ENCODE measurements at places on chromosomes 11 and 22.

- no peak for DNase-seq
Measured at GRCh38 chr11:116416852-116417251, 355.9 kb downstream of the BUD13 start.

DNA sequence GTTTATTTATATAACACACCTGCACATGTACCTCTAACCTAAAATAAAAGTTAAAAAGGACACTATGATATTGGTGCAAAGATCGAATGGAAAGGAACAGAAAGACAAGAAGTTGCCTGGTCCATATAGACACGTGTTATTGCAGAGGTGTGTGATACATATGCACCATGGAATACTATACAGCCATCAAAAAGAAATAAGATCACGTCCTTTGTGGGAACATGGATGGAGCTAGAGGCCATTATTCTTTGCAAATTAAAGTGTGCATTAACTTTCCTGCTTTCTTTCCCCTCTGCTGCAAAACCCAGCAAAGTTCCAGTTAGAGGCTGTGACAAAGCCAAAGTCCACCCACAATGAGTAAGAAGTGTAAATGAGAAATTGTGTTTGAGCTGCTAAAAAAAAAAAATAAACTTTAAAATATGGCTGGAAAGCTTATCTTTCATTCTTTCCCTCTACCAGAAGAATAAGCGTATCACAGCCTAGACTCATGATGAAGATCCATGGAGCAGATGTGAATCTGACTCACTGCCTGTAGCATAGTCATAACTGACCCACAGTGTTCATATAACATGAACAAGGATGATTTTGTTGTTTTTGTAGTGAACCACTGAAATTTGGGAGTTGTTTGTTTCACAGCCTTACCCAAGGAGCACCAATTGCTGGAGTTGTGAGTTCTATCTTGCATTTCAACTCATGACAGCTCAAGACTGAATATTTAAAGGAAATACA, 9.6 kb downstream of the OR52K1 start:
- DNase-seq = no peak

GRCh38 chr11:102476812-102477211, 24.2 kb upstream of the TMEM123 start:
- DNase-seq = no peak

GRCh38 chr22:43479962-43480361, 68.1 kb downstream of the MPPED1 start:
- DNase-seq = no peak

- no peak for DNase-seq
Measured at GRCh38 chr22:20248461-20248978, 19.6 kb downstream of the RTN4R start.

DNA sequence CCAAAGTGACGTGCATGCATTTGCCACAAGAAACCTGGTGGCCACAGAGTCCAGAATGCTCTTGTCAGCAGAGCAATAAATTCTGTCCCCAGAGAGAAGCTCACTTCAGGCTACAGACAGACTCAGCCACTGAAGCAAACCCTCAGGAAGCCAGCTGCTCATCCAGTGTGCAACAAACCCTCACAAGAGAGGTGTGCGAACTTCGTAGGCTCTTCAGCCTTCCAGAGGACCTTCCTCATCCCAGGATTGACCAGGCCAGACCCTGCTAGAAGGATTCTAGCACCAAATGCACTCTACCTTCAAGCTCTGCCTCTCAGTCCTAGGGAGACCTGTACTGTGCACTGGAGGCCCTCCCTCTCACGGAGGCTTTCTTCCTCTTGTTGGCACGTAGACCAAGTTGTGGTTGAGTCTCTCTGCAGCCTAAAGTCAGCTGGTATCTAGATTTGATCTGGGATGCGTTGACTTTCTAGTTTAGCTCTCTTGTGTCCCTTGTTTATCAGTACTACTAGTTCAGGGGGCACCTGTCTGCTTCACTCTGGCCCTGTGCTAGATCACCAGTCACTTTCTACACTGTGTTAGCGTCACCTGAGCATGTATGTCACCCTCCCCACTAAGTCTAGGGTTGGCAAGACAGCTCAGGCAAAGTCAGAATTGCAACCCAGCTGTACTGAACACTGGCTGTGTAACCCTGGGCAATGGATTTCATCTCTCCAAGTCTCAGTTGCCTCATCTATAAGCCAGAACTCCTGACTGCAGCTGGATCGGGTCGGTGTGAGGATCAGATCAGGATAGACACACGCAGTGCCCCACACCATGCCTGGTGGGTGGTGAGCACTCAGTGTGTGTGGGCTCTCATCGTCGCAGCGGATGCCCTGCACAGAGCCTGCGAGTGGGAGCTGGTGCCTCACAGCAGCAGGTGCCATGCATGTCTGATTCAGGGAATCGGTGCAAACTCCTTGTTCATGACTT, 22.1 kb upstream of the TMPRSS13 start:
- DNase-seq = no peak

GRCh38 chr11:70477609-70478008, 79.3 kb downstream of the CTTN start:
- peak; percentile 70 for DNase-seq

DNA sequence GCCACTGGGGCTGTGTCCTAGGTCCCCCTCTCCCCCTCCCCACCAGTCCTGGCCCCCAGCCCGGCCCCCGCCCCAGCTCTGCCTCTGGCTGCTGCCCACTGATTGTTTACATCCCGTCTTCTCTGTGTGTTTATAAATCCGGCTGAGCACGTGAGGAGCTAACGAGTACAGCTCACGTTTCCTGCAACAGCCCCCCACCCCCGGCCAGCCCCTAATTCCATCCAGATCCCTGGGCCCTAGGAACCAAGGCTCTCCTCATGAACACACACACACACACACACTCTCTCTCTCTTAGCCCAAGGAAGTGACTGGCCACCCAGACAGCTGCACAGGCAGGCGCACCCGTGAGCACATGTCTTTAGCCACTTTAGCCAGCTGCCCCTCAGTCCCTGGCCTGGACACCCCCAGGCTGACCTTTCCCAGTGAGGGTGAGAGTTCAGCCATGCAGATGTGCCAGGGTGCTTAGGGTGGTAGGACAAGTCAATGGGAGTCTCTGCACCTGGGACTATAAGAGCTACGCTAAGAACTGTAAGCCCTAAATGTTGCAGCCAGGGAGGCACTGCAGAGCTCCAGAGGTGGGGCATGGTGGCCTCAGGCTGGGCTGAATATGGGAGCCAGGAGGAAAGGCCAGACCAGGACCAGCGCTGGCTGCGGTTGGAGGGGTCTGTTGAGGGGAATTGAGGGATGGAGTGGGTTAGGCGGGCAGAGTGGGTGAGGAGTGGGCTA, 2.9 kb downstream of the CLCF1 start:
- no peak for DNase-seq

DNA sequence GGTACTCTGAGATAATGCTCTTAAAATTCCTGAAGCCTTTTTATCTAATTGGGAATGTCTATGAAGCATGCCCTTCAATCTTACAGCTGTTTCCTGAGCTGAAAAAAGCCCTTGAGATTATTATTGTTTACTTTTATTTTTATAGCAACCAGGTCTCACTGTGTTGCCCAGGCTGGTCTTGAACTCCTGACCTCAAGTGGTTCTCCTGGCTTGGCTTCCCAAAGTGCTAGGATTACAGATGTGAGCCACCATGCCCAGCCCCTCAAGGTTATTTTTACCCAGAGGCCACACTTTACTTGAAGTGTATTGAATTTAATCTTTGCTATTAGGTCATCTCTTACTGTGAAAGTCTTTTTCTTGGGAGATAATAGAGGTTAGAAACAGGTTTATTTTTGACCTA, 7.0 kb upstream of the SWAP70 start:
- no peak for DNase-seq

DNA sequence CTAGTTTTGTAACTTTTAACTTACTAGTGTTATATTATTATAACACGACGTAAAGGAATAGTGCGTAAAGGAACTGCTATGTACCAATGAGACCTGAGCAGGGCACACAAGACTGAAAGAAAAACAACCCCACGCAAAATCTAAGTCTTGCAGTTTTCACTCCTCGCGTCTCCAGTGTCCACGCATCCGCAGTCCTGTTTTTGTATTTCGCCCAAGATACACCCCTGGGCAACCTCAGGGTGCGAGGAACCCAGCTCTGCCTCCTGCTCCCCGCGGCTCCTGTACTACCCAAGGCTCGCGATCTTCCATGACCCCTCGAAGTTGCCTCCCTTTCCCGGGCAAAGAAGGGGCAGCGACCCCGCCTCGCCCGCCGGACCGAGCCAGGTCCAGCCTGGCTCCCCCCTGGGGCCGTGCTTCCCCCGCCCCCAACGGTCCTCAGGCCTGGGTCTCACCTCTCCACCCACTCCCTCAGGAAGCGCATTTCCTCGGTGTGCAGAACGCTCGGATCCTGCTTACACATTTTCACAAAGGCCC, 393 bp downstream of the ST13 start:
- peak; percentile 32 for DNase-seq

- no peak for DNase-seq
Measured at GRCh38 chr11:74506823-74507222, 13.3 kb upstream of the LIPT2 start.

GRCh38 chr11:115916608-115917007, 412.4 kb upstream of the CADM1 start:
- DNase-seq = peak; percentile 29

DNA sequence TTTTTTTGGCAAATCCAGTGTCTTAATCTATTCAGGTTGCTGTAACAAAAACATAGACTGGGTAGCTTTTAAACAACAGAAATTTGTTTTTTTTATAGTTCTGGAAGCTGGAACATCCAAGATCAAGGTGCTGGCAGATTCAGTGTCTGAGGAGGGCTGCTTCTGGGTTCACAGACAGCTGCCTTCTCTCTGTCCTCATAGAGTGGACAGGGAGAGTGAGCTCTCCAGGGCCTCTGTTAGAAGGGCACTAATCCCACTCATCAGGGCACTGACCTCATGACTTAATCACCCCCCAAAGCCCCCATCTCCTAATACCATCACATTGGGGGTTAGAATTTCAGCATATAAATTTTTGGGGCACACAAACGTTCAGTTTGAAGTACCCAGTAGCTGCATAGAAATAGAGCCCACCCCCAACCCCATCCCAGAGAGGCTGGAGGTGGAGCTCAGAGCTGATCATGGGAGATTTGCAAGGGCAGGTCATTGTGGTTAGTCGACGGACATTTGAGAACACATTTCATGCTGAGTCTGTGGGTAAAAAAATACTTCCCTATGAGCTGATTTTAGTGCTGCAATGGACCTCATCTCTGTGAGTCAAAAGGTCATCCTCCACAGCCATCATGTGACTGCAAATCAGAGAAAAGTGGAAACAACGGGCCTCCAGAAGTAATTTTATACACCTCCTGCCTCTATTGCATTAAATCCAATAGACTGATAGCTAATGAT, 203.1 kb upstream of the CADM1 start:
- DNase-seq = no peak

DNA sequence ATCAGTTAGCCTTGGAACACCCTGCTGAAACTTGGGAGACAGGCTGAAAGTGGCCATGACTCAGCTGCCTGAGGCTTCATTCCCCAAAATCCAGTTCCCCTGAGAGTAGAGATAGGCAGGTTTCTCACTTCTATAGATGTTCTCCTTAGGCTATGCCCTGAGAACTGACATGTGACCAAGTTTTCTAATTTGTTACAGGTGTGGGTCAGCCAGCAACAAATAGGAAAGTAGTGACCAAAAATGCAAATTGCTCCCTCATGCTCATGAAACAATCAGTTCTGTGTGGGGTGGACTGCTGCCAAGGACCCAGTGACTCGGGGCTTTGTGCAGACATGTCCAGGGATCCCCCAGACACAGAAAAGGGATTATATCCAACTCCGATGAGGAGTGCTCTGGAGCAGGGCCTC, 7.3 kb upstream of the CCDC15 start:
- DNase-seq = no peak

DNA sequence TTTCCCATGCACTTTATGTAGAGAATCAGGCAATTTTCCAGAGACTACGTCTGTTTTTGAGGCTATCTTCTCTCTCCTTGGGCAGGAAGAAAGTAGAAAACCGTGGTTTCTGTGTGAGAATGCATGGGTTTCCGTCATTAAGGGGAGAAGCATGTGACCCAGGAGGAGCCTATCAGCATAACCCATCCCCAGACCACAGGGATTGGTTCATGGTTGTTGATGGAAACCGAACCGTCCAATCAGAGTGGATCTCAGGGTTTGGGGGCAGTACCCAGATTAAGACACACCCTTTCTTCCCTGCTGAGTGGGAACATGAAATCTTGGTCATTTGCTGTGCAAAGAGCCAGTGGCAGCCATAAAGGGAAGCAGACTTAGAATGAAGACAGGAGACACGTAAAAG, 517.8 kb downstream of the MN1 start:
- DNase-seq = no peak

GRCh38 chr22:50252082-50253045, 1.3 kb upstream of the HDAC10 start:
- peak; percentile 84 for DNase-seq

DNA sequence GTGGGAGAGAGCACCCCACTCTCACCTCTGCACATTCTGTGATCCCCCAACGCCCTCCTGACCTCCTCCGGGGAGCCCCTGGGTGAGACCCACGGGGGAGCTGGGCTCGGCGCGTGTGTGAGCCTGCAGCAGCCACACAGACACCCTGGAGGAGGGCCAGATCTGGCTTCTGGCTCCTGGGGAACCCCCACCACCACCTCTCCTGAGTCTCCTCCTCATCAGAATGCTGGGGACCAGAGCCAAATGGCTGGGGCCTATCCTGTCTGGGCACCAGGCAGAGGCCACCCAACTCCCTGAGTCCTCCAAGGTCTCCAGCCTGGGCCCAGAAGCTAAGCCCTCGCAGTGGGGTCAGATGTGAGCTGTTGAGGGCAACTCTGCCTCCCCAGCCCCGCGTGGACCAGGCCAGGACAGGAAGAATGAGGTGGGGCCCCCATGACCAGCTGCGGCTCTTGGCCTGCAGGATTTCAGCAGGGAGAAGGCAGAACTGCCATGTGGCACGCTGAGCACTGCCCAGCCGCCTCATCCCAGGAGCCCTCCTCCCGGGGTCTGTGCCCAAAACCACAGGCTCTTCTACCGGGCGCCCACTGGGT, 5.5 kb upstream of the PIM3 start:
- DNase-seq = no peak

GRCh38 chr11:115221461-115222069, 282.6 kb downstream of the CADM1 start:
- no peak for DNase-seq

- DNase-seq = peak; percentile 2
Measured at GRCh38 chr11:130904380-130904779, 11.9 kb downstream of the SNX19 start.

DNA sequence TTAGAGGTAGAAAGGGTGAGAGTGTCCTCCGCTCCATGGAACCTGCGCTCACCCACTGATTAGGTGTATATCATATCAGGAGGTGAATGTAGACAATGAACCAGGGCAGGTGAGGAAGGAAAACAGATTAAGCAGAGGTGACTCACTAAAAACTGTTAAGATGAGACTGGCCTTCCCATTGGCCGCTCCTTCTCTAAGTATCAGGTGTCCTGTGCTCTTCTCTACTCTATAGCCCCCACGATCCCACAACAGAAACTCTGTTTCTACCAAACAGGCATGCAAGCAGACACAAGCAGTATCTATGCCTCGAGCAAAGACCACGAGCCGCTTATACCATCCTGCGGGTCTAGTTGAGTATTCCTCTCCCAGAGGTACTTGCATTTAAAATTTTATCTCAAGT, 103.1 kb downstream of the SNX19 start:
- no peak for DNase-seq

All from G401 (cell line).